ENCODE measurements at places on chromosomes 6 and 20.

- DNase-seq = no peak
Observed at GRCh38 chr6:57147955-57148858, 23.9 kb upstream of the BAG2 start.

DNA sequence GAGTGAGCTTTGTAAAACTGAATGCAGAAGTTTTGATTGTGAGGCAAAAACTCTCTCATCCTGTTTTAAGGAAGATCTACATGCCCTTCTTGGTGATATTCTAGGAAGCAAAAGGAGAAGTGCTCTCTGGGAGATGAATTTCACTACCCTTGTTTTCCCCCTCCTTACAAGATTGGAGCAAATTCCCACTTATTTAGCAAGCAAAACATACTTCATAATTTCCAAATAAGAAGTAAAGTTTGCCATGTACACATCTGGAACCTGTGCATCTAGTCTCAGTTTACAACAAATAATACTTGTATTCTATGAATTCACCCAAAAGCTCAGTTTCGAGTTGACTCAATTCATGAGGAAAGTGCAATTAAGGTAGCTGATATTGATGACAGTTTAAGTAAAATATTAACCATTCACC lies 27.6 kb upstream of the IFNGR1 start:
- DNase-seq = no peak

GRCh38 chr6:158760618-158761250 lies 58.4 kb downstream of the EZR start:
- no peak for DNase-seq

- no peak for DNase-seq
Observed at GRCh38 chr20:46057856-46058598, 29.0 kb downstream of the SLC12A5 start.

DNA sequence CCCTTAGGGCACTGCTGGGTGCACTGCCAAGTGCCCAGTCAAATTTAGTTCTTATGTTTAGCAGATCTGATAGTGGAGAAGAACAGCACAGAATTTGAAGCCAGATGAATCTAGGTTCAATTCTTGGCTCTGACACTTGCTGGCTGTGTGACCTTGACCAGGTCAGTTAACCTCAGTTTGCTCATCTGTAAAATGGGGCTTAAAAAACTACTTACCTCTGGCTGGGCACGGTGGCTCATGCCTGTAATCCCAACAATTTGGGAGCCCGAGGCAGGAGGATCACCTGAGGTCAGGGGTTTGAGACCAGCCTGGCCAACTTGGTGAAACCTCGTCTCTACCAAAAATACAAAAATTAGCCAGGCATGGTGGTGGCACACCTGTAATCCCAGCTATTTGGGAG lies 49.9 kb upstream of the MLN start:
- DNase-seq = no peak

DNA sequence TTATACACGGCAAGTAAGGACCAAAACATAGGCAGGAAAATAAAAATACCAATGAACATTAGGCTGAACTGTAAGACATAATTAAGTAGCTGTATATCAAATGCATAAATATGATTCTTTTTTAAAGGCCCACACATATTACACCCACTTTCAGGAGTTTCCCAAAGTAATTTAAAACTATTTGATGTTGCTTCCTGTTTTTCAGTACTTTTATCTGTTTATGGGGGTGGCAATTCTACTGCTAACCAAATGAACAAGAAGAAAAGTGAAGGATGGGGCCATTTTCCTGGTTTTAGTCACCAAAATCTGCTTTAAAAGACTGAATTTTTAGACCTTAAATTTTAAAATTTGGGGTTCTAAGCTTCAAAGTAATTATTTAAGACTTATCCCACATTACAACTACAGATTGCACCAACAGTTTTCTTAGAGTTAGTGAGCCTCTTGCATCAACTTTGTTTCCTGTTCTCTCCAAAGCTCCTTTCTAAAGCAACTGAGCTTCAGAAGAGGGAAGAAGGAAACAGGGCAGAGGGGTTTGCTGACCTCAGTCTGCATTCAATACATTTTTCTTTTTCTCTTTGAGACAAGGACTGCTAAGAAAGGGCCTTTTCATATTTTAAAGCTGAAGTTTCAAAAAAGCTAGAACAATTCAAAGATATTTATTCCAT lies 191.0 kb downstream of the BACH2 start:
- DNase-seq = no peak

- no peak for DNase-seq
Observed at GRCh38 chr6:34015586-34015985, 130.3 kb downstream of the GRM4 start.

- DNase-seq = no peak
Observed at GRCh38 chr6:5151360-5151954, 66.3 kb downstream of the PPP1R3G start.

DNA sequence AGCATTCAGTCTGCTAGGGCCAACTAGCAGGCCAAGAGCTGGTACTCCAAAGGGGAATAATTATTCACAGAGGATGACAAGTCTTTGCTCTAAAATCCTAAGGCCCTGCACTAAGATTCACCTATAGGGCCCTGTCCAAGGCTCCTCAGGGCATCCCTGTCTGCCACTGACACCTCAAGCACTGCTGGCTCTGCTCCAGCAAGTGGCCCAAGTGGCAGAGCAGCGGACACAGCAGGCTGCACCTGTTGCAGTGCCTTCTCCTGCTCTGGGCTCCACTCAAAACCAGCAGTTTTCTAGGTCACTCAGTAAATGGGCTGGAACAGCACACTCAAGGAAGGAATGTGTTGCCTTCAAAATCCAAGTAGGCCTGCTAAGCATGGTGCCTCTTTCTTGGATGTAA lies 36.4 kb upstream of the SMOC2 start:
- DNase-seq = no peak

DNA sequence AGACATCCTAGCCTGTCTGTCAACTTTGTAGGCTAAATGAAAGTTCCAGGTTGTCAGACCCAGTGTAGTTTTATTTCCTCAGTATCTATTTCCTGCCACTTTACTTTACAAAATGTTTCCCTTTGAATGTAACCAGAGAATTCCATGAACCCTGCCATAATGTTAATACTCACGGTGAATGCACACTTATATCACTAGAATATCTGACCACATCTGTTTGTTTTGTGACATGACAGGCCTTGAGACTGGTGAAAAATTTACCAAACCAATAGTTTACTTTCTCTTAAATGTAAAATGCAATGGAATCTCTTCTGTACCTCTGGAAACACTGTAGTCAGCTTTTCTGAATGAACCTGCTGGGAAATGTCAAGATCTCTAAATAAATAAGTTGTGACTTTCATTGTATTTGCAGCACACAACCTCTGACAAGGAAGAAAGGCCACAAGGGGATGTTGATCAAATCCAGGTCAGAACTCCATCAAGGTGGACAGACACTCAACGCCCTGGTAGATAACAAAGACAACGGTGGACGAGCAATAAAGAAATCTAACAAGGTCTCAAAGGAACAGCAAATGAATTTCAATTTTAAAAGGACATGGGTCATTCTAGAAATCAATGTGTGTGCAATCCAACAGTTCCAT lies 59.2 kb downstream of the BACH2 start:
- DNase-seq = no peak

DNA sequence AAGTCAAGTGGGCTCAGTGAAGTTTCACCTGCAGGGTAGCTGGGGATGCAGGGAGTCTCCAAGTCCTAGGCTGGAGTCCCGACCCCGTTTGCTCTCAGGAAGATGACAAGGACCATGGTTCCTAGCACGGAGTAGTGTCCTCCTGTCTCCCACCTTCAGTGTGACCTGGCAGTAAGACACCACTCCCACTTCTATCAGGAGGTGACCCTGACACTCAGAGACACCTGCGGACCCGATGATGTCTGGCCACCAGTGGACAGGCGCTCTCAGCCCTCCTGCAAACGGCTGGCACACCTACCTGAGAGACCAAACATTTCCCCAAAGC lies 1.1 kb downstream of the SOD2 start:
- DNase-seq = no peak

DNA sequence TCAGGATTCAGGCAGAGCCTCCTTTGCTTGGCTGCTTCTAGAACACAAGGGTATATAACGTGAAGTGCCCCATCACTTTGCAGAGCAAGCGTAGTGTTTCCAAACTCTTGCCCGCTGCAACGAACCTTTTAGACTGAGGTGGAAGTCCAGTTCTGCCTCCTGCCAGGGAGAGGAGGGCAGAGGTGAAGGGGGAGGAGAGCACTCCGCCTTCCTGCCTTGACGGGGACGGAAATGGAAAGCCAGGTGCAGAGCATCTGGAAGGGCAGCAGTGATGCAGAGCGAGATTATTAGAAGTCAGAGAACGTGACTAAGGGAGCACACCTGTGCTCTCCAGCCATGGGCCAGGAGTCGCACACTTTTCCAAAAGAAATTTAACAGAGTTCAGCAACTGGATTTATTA lies 63.4 kb downstream of the RREB1 start:
- DNase-seq = no peak

- DNase-seq = no peak
Observed at GRCh38 chr6:114564302-114564933, 221.6 kb upstream of the HS3ST5 start.

GRCh38 chr6:160363016-160363996 lies 15.1 kb downstream of the SLC22A3 start:
- DNase-seq = no peak

DNA sequence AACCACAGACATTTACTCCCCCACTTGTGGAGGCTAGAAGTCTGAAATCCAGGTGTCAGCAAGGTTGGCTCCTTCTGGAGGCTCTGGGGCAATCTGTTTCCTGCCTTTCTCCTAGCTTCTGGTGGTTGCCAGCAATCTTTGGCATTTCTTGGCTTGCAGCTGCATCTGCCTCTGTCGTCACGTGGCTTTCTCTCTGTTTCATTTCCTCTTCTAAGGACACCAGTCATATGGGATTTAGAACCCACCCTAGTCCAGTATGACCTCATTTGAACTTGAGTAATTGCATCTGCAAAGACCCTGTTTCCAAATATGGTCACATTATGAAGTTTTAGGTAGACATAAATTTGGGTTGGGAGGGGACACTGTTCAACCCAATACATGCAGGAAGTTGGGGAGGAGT lies 56.2 kb upstream of the EPB41L1 start:
- DNase-seq = no peak

DNA sequence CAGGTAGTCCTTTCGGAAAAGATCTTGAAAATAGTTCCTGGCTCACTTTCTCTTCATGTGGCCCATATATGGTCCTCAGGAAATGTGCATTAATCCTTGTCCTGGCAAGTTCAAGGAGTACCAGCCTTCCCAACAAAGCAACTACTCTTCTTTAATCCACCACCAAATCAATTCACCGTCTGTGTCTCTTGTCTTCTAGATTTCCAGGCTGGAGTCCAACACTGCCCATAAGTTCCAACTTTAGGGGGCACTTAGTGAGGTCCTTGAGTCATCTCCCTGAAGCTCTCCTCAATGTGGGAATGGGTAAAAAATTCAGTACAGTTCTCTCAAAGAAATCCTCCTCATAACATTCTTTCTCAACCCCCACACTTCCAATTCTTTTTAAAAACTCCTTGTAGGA lies 6.9 kb upstream of the DAAM2 start:
- DNase-seq = no peak

- no peak for DNase-seq
Observed at GRCh38 chr6:36851149-36851614, 11.9 kb upstream of the CPNE5 start.

DNA sequence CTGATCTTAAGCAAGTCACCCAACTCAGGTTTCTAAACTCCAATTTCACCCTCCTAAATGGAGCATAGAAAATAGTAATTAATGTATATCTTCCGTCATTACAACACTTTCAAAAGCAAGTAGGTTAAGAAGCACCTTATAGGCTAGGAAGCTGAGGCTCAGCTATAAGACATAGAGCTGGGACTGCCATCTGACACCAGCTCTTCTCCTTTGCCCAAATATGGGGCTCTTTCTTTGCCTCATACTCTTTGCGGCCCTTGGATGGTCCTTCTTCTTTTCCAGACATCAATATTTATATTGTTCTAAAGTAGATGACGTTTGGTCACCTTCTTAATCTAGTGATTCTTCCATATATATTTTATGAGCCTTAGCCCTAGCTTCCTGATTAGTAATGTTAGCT lies 413.2 kb downstream of the LMBRD1 start:
- no peak for DNase-seq

DNA sequence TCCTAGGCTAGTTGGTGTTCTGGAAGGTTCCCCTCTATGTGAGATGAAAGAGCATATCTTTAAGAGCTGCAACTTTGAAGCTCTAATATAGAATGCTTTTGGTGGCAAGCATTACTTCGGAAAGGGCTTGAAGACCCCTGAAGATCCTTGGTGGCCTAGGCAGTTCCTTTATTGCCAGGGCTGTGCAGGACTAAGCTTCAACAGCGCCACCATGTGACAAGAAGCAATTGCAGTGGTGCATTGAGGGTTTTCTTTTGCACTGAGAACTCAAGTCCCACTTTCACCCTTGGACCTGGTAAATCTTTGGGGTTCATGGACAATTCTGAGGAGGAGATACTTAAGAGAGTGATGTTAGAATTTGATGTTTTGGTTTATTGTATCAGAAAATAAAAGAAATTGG lies 237.4 kb upstream of the GMDS start:
- DNase-seq = no peak

- no peak for DNase-seq
Observed at GRCh38 chr6:82458147-82458546, 94.5 kb downstream of the TPBG start.

DNA sequence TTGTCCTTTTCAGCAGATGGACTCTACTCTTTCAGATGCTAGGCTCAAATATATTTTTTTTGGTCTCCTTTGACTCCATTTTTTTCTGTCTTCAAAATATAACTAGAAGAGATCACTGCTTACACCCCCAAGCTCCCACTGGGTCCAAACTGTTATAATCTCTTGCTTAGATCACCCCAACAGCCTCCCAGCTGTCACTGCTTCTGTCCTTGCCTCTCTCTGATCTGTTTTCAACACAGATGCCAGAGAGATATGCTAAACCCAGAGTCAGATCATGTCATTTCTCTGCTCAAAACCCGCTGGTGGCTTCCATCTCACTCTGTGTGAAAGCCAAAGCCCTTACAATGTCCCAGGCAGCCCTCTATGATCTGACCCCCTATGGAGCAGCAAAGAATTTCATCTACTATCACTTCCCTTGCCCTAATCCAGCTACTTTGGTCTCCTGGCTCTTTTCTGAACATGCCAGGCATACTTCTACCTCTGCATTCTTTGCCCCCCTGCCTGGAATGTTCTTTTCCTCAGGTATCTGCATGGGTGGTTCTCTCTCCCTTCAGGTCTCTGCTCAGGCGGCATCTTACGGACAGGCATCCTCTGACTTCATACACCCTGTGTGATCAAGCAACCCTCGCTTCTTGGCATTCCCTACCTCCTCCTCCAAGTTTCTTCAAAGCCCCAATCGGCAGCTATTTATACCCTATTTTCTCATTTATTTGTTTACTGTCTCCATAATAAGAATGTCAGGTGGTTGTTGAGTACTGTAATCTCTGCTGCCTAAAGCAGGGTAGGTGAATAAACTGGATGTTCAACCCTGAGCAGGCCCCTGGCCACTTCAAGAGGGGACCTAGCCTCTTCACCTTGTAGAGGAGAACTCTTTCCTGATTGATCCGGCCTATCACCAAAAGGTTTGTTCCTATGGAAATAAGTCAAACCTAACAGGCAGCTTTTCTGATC lies 43.6 kb upstream of the SLC4A11 start:
- DNase-seq = no peak

- no peak for DNase-seq
Observed at GRCh38 chr6:104218116-104218515, 641.6 kb downstream of the HACE1 start.

GRCh38 chr6:72704979-72705378 lies 83.1 kb downstream of the KCNQ5 start:
- DNase-seq = no peak

- no peak for DNase-seq
Observed at GRCh38 chr6:69289689-69290495, 506.9 kb downstream of the LMBRD1 start.
